NK-92 treated with Interleukin-12 subunit alpha and Interleukin-12 subunit beta, amount 100 ng/mL, for 24 hours (cell line): ENCODE measurements at places on chromosomes 11 and 22.

GRCh38 chr11:114279792-114280546 is 16.2 kb upstream of the NNMT start:
- no peak for DNase-seq

DNA sequence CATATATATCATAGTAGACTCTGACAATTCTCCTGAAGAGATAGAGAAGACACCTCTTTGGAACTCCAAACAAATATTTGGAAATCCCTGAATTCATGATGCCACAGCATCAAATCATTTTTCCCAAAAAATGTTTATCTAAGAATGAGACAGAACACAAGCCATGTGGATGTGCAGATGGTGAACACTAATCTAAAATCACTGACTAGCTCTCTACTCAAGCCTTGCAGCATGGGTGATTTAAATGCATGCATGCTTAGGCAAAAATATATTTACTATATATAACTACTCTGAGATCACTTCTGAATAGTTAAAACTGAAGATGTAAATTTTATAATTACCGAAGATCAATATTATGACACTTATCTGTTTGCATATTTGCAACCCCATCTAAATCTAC is 289.9 kb downstream of the GUCY1A2 start:
- DNase-seq: no peak

- DNase-seq: no peak
These were observed 45.6 kb downstream of the COMMD9 start for GRCh38 chr11:36243641-36244040.

GRCh38 chr11:116171271-116172140 is 601.3 kb downstream of the BUD13 start:
- no peak for DNase-seq

DNA sequence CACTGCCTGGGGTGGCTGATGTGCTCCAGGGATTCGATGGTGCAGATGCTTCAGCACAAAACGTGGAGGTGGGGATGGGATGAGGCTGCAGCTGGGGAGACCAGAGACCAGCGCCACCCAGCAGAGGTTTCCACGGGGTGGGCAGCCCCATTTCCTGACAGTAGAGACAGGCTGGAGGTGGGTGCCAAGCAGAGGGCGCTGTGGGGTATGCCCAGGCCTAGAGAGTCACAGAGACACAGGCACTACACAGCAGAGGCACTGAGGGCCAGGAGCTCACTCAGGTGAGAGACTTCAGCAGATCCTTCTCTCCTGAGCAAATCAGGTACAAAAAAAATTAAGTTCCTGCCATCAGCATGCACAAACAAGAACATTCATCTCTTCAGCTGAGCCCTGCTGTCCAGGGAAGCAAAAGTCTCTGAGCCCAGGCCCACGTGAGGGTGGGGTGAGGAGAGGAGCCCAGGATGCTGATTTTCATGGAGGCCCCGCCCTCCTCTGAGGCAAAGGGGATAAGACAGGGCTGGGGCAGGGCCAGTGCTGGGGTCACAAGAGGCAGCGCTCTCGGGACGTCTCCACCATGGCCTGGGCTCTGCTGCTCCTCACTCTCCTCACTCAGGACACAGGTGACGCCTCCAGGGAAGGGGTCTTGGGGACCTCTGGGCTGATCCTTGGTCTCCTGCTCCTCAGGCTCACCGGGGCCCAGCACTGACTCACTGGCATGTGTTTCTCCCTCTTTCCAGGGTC is 53.1 kb downstream of the GGTLC2 start:
- DNase-seq: no peak

- no peak for DNase-seq
These were observed 895 bp downstream of the TEAD1 start for GRCh38 chr11:12674936-12675696.

DNA sequence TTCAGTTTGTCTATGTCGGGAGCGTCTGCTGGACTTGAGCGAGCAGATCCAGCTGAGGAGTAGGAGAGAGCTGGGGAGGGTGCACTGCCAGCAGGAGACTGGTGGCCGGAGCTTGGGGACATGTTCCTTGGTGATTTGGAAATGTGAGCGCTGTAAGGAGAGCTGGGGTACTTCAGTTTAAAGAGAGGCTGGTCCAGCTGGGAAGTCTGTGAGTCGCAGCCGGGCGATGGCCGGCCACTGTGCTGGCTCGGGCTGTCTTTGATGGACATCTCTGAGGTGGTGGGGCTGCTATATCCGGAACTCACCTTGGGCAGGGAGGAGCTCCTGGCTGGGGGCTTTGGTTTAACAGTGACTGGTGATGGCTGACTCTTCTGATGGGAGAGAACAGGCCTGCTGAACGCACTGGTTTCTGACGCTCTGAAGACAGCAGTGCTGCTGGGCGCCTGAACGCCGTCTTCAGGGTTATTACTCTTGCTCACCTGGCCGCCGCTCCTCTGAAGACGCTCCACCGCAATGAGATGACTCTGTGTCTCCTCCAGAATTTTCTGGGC is 63.6 kb upstream of the PITPNB start:
- DNase-seq: no peak

- DNase-seq: no peak
These were observed 54.7 kb upstream of the PRDM11 start for GRCh38 chr11:45091563-45092403.

DNA sequence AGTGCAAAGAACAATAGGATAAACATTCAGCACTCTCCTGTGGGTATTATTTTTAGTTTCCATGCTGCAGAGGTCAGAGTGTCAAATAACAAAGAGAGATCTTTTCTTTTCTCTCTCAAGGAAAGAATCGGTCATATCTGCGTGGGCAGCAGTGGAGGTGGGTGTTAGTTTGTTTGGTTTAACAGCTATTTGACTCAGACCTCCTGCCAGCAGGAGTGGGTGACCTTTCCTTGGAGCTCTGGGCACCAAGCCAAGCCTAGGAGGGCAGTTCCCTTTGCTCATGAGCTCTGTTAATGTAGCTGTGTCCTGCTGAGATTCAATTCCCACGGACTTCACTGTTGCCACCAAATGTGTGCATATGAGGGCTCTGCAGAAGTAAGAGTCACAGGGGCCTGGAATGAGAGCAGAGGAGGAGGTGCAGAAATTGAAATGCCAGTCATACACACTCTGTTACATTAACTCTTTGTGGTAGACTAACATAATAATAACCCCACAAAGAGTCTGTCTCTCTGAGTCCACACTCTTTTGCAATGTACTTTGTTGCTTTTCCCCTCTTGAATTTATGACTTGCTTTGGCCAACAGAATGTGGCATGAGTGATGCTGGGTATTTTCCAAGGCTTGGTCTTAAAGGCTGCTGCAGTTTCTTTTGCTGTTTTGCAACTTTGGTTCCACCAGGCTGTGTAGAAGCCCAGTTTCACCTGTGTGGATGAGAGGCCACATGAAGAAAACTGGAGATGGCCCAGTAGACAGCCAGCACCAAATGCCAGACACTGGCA is 76.0 kb upstream of the GRK3 start:
- DNase-seq: peak; percentile 32

DNA sequence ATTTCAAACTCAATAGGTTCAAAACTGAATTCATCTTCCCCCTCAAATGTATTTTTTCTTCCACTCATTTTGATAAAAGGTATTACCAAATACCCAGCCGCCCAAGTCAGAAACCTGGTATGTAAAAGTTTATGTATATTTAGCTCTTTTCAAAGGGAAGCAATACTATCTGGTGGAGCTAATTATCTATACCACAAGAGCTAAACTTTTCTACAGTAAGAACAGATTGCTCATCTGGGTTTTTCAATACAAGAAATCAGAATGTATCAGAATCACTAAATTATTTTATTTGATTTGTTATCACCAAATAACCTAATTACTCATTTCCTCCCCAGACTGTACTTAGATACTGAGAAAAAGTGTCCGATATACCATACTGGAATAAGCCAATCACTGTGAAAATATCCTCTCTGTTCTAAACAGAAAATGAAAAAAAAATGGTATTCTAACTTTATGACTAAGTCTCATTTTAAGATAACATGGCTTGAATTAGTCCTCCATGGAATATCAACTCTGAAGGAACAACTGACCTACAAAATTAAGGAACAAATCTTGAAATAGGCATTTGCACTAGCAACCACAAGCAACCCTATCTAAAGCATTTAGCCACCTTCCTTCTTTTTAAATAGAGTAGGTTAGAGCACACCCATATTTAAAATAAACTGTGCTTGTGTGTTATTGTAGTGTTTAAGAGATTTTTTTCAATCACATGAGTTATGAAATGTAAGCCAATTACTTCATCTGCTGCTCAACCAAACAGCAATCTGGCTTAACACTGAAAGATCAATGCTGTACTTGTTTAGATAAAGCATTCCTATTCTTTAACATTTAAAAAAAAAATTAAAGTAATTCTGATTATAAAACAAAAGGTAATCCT is 35.0 kb downstream of the RDX start:
- DNase-seq: no peak

DNA sequence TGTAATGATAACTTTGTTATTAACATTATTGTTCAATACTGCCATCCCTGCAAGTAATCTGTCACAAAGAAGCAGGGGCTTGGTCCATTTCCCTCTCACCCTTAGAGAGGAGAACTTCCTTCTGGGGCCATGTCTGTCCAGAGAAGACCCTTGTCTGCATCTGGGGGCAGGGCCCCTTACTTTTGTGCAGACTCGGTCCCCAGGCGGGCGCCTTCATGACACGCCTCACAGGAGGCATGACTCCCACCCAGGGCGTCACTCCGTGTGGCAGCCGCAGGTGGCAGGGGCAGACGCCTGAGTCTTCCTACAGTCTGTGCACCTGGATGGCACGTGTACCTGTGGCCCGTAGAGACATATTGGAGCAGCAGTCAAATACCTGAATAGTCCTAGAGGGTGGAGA is 21.8 kb upstream of the B3GAT1 start:
- DNase-seq: no peak

DNA sequence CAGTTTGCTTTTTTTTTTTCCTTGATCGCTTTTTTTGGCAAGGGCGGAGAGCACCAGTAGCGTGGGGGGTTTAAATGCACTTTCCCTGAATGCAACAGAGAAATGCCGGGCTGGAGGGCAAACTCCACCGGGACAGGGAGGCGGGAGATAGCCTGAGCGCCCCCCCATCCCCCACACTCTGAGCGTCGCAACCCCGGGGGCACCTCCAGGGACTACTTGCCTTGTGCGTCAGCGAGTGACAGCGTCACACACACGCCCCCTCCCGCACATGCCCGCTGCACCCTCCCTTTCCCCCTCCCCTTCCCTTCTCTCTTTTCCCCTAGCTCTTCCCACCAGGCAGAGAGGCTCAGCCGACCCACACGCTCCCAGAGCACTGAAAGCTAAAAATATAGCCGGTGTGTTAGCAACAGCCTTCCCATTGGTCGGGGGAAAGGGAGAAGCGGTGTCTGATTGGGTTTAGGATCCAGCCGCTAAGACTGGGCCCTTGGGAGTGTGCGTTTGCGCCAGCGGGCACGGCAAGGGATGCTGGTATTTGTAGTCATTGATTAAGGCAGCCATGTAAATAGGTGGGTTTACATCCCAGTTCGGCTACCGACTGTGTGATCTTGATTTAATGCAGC is 1.7 kb upstream of the TOB2 start:
- DNase-seq: peak; percentile 77

DNA sequence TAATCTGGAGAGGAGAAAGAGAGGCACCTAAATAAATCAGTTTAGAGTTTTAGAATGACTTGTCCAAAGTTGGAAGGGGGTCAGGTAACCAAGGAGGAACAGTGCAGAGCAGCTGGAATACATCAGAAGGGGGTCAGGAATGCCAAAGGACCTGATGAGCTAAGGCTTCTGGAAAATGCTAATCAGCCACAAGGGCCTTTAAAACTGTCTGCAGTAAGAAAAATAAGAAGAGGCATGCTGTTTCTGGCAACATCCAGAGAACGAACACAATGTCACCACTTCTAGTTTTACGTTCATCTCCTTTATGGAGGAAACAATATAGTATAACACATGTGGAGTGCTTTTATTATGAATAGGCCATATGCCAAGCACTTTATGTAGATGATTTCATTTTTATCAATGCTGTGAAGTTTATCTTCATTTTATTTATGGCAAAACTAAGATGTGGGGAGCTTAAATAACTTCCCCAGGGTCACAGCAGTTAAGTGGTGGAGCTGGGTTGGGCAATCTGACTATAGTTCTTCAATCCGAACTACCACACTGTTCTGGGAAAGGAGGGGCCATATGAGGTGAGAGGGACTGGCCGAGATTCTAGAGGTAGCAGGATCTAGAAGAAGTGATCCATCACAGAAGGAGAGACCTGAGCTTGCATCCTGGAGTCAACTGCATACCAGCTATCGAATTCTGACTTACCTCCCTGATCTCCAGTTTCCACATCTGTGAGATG is 22.6 kb downstream of the ACO2 start:
- DNase-seq: no peak

GRCh38 chr22:46801826-46802607 is 39.6 kb downstream of the TBC1D22A start:
- DNase-seq: no peak

- DNase-seq: no peak
These were observed at the start of gene OLFML1 for GRCh38 chr11:7485186-7486097. Gene OLFML1 (plus strand): TSS chr11:7485506. CDS start chr11:7485876, 370 bp downstream.

DNA sequence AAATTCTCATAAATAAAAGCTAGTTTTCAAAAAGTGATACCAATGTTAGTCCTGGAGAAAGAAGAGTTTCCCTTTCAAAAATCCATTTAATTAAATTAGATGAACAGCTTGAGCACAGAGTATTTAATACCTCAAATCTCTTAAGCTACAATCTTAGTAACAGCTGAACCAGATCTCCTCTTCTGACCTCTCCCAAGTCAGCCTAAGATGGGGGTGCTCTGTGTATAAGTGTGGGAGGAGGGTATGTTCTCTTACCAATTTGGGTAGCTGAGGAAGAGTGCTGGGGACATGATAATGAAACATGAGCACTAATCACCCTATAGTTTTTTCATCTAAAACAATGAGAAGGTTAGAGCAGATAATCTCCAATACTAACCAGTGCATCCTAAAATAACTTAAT is 9.6 kb downstream of the TPH1 start:
- DNase-seq: no peak

GRCh38 chr11:28110821-28111200 is 2.6 kb downstream of the METTL15 start:
- no peak for DNase-seq

- no peak for DNase-seq
These were observed 2.3 kb upstream of the TIRAP start for GRCh38 chr11:126280595-126280994.

DNA sequence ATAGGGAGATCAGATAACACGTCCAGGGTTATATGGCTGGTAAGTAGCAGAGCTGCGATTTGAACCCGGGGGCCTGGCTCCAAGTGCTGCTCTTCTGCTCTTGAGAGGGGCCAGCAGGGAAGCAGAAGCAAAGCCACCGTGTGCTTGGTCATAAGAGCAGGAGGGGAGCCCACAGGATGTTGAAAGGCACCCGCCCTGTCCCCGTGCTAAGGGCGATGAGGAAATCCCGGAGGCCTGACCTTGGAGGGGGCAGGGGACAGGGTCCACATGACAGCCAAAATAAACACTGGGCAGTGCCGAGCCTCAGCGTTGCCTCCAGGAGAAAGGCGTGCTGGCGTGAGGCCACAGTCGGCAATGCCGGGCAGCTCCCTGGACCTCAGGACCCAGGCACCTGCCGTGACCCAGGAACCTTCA is 28.8 kb downstream of the TOM1 start:
- no peak for DNase-seq

- no peak for DNase-seq
These were observed 48.6 kb downstream of the C11orf91 start for GRCh38 chr11:33651990-33652389.

- DNase-seq: no peak
These were observed 70.4 kb upstream of the MTMR2 start for GRCh38 chr11:95994329-95994728.
